ENCODE measurements at places on chromosomes 7 and 10.

DNA sequence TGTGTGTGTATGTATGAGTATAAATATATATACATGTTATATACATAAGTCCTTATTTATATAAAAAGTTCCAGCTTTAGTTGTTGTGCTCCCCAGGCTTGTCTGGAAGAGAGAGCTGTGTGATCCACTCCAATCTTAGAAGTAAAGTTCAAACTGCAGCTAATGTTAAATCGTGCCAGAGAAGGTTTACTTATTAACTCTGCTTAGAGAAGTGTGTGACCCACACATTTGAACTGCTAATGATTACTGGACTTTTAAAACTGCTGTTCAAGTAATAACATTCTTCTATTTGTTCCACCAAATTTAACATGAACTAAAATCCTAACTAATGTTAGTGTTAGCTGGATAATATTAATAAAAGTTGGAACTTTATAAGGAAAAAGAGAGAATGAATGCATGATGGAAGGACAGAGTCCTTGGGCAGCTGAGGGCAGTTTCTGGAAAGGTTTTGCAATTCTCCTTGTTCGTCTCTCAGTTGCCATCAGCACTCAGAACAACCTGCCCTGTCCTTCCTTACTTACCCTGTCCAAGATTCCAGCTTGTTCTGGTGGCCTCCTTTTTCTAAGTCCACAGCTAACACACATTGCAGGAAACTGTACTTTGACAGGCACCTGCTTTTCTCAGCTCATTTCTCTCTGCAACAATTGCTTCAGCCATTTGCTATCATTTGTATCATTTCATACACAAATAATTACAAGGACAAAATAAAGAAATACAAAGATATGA is 162.6 kb downstream of the FAM107B start:
- no peak for DNase-seq

- DNase-seq = no peak
Observed at GRCh38 chr10:116985611-116986010, 19.4 kb downstream of the SHTN1 start.

DNA sequence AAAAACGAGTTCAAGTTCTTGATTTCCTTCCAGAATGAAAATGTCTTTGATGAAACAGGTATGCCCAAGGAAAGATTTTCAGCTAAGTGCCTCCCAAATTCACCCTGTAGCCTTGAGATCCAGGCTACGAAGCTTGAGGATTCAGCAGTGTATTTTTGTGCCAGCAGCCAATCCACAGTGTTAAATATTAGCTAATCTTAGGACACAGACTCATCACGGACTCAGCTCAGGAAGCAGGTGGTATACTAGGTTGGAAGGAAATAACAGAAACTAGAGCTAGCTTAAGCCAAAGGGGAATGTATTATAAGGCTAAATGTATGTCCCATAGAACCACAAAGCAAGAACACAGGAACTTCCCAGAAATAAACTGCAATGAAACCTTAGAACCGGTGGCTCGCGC is 151.0 kb upstream of the PRSS1 start:
- no peak for DNase-seq

DNA sequence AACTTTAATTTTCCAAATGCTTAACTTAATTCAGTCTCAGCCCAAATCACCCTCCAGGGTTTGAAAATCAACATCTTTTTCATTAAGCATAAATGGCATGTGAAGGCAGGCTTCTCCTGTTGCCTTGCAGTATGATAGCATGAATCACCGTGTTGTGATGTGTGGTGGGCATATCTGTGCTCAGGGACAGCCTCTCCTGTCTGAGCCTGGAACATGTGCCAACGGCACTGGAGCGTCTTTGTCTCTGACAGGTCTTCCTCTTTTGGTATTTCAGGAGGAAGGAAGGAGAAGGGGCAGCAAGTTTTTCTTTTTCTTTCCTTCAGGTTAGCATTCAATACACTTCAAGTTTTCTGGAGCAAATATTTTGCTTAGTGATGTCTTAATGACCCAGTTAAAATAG is 57.6 kb downstream of the LRGUK start:
- no peak for DNase-seq

DNA sequence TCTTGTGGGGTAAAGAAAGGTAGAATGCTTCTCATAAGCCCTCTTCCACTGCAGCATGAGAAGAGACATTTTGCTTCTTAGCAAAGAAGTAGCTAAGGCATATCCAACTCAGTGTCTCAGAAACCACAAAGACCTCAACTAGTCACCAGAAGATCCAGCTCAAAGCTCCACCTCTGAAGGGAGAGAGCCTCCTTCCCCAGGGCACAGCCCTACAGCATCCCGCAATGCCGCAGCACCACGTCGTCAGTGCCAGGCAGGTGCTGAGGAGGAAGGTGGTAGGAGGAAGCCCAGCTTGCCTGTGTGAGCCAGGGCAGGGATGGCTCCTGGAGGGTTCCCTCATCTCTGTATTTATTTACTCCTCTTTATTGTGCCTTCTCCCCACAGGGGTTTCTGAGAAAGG is 385.6 kb upstream of the NPVF start:
- no peak for DNase-seq

DNA sequence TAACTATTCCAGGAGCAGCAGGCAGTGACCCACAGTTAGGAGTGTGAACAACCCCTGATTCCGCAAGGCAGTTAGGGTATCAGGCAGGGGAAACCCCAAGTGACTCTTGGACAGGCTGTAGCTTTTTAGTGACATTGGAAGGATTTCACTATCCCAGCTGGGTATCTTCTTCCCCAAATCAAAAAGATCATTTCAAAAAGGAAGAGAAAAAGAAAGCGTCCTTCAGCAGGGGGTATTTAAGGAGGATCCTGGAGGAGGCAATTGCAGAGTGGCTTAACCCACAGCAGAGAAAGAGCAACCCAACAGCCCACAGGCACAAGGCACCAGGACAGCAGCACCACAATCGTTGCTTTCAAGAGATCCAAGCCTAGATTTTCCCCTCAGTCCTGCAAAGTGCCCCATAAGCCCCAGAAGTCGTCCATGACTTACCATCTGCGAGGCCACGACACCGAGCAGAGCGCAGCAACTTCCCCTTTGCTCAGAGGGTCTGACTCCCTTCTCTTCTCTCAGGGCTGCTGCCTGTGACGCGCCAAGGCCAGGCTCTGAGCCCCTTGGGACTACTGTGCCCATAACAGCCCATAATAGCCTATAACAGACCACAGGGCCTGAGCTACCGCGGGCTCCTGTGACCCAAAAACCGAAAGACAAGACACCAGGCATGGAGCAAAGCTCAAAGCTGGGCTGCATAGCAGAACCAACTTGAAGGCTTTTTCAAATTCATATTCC is 19.8 kb downstream of the PIK3AP1 start:
- no peak for DNase-seq

DNA sequence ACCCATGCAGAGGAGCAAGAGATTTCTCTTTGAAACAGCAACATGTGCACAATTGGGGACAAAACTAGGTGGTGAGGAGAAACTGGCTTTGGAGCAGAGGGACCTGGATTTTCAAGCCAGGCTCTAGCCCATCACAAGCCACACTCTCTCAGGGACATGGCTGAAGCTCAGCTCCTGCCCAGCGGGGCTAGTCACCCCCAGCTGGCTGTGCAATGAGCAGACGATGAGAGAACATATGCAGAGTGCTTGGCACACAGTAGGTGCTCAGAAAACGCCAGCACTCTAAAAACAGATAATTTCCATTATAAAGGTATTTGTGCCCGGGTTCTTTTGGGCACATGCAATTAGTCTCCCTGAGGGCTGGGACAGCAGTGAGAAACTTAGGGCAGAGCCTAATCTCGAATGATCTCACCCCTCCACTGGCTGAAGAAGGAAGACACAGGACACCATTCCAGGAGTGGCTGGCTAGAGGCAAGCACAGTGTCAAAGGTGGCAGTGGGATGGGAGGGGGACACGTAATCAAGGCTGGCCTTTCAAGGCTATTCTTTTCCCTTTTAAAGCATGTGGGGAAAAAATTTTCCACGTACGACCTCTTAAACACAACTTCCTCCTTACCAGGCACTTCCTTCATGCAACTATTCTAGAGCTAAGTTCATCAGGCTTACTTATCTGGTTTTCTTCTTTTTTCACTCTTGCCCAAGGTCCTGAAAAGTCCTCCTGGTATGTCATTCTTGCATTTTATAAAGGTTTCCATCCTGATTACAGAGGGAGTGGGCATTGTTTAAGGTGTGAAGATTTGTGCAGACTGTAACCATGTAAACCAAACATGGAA is 15.1 kb downstream of the FAM53B start:
- DNase-seq = no peak

GRCh38 chr10:20970708-20971107 is 73.6 kb upstream of the NEBL start:
- DNase-seq = no peak

- DNase-seq = no peak
Observed at GRCh38 chr7:22712999-22713398, 14.0 kb upstream of the IL6 start.

DNA sequence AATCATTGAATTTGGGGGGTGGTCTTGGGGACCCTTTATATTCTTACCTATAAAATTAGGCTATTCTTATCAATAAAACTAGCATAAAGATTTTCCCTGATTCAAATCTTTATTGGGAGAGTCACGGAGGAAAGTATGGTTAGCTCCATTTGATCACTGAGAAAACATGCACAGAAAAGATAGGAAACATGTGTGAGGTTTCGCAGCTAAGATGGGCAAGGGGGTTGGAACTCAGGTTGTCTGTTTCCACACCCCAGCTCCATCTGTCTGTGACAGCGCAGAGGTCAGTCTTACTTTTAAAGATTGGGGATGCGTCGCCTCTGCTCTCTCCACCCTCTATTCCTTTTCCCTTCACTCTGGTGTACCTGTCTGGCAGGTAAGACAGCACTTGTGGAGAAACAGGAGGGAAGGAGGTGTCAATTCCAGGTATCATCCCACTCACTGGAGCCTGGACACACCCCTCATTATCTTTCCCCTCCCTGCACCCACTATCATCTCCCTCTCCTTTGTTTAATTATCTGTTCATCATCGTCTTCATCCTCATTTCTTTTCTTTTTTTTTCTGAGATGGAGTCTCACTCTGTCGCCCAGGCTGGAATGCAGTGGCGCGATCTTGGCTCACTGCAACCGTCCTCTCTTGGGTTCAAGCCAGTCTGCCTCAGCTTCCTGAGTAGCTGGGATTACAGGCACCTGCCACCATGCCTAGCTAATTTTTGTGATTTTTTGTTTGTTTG is 2.4 kb upstream of the DENND10 start:
- no peak for DNase-seq
